Activated T-cell treated with anti-CD3 and anti-CD28 coated beads, Interleukin-2, amount 50 U/mL, for 4 hours (primary cell): ENCODE measurements at places on chromosomes 3 and 15.

- no peak for DNase-seq
These were observed 693 bp downstream of the CD200 start for GRCh38 chr3:112333381-112334317.

GRCh38 chr3:105364128-105364527, 2.6 kb upstream of the ALCAM start:
- no peak for DNase-seq

DNA sequence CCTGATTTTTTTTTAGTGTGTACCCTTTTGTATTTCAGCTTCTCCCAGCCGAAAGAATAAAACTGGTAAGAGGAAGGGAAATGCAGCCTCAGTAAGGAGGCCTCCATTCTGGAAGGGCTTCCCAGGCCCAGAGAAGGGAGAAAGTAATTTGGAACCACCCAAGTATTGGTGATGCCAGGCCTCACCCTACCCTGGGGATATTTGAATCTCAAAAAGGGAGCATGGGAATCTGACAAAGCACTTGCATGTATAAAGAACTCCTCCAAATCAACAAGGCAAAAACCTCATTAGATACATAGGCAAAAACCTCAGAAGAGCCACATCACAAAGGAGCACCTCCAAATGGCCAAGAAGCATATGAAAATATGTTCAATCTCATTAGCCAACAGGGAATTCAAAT, 68.8 kb upstream of the GLCE start:
- no peak for DNase-seq

- DNase-seq, result no peak
These were observed 9.0 kb downstream of the SSUH2 start for GRCh38 chr3:8635631-8636030.

DNA sequence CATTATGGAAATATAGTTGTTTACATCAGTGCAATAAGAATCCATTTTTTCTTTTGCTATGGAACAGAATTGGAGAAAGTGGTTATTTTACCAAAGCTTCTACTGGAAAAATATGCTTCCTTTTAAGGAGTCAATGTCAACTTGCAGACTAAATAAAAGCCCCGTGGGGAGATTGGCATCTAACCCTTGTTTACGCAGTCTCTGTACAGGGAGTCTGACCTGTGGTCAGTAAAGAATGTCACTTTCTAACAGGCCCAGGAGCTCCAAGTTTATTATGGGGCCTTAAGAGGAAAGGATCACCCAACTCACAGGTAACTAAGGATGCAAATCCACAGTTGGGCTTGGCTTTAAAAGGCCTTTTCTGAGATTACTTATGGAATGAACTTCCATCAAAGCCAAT, 1751.2 kb downstream of the SI start:
- DNase-seq, result no peak

DNA sequence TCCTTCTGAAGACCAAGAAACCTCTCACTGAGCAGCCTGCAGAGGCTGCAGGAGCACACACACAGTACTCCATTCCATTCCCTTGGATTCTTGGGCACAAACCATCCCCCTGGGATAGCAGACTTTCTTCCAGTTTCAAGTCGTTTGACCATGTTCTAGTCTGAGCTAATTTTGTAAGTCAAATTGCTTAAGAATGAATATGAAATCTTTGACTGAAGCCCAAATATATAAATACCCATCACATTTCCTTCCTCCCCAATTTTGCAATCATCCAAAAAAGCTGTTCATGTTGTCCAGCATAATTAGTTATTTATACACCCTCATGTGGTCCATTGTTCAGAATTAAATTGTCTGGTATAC, 231.2 kb upstream of the TPRG1 start:
- no peak for DNase-seq

DNA sequence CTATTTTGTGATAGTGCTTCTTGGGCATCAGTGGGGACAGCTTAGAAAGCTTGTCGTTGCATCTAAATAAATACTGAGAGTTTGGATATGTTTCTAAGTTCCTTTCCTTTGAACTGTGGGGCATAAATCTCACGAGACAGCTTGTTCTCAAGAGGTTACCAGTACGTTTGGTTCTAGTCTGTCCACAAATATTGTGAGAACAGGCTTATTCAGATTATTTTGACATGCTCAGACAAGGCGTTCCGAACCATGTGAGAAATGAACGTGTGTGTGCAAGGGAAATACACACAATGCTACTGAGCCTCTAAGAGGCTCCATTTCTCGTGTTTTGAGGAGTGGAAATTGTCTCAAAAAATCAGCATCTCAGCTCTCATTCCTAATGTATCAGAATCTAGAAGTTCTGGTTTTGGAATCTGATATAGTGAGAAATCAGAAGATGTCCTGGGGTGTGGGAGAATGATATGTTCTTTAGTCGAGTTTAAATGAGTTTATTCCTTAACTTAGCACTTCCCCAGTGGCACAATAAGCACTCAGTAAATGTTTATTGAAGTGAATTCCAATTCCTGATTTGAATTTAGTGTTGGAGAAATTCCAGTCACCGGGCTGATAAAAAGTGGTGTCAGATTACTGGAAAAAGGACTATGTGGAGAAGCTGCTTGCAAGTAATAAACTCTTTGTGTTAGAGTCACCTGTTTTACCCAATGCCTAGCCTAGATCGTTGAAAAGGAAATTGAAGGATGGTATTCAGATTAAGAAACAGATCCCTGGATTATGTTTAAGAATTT, 481.5 kb downstream of the LPP start:
- DNase-seq, result no peak

GRCh38 chr15:101133751-101134261, 118.0 kb downstream of the CHSY1 start:
- no peak for DNase-seq

DNA sequence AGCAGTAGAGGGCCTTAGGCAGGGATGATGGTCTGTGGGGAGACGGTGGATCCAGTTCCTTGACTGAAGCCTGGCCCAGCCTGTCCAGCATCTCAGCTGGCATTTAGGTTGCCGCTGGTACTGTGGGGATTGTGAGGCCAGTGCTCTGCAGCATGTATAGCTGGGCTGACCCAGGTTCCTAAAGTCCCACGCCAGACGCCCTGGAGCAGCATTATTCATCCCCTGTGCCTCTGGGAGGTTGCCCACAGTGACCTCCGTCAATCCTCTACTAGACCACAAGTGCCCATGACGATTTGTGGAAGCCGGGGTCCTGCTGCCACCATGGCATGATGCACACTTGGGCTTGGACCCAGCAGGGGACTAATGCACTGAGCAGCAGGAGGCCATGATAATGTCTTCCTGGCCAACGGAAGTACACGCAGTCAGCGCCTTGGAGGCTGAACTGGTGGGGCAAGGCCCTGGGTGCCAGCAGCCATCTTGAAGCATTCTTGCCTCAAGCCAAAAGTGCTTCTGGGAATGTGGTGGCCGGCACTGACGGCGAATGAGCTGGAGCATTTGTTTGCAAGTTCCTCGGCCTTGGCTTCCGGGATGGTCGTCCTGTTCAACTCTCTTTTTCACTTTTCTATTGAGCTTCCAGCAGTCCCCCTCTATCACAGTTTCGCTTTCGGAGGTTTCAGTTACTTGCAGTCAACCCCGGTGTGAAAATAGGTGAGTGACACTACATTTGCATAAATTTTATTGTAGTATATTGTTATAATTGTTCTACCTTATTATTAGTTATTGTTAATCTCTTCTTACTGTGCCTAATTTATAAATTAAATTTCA, 949.4 kb downstream of the ROBO1 start:
- no peak for DNase-seq

DNA sequence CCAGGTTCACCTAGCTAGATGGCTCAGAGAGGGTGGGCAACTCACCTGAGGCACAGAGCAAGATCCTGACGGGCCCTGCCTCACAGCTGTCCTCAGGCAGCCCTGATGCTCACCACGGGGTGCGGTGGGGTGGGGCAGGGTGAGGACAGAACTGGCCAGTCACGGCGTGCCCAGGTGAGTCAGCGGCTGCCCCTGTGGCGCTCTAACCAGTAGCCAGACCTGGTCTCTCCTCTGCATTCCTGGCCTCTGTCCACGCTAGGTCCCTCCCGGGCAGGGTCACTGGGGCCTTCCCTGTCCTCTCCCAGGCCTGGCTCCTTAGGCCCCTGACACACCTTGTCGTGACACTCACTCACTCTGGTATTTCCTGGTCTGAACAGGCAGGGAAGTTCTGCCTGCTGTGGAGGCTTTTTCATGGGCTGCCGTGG, 901 bp downstream of the ALS2CL start:
- no peak for DNase-seq

DNA sequence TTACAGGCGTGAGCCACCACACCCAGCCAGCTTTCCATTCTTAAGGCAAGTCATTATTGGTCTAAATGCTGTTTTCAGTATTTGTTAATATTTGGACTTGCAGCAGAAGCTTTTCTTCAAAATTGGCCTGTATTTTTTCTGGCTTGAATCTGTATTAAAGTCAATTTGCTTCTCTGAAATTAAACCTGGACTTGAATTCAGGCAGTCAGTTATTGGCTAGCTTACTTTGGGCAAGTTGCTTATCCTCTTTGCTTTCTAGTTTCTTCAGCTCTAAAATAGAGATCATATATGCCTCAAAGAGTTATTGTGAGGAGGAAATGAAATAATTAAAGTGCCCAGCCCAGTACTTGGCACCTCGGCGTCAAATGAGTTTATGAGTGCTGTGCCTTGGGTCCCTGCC, 17.3 kb downstream of the STARD9 start:
- DNase-seq, result no peak

DNA sequence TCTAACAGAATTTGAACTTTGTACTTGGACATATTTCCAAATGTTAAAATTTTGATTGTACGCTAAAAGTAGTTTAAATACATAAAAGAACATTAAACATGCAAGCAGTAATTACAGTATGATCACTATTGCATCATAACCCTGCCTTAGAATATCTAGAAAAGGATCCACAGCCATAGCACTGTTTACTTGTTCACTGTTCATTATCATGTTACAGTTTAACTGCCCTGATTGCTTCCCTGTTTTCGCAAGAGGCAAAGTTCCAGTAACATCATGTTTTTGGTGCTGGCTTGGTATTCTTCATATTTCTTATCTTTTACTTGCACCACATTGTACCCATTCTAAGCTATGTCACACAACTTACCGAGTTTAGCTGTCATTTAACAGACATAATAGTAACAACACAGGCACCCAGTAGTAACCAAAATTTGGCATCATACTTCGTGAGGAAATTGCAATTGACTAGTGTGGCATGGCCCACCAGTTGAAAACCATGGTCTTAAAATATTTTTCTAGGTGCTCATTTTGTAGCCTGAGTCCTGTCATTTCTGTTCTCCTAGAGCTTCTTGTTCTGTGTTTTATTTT, 13.3 kb upstream of the TMEM87A start:
- DNase-seq, result no peak

DNA sequence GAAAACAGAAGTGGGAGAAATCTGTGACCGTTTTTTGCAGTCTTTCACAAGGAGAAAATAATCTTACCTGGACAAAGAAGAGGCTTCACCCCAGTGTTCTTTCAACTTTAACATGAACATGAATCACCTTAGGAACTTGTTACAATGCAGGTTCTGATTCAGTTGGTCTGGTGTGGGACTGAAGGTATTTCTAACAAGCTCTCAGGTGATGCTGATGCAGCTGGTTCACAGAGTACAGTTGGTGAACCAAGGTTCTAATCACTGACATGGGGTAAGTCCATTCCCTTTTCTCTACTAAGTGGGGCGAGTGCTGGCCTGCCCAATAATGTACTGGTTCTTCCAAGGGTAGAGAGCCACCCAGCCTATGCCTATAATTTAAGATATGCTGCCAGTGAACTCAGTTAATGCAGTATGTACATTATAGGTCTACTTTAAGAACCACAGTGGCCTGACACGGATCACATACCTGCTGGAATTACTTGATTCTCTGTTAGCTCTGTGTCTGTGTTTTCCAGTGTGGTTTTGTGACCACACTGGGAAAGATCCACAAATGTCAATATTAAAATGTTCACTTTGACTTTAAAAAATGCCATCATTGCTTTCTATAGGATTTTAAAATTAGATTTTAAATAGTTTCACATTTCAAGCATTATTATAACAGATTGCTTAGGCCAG, 304.1 kb downstream of the ZNF621 start:
- no peak for DNase-seq

- DNase-seq, result no peak
These were observed 69.7 kb upstream of the LINGO1 start for GRCh38 chr15:77702211-77702957.

- DNase-seq, result no peak
These were observed 375.8 kb downstream of the GAP43 start for GRCh38 chr3:115999001-115999585.

DNA sequence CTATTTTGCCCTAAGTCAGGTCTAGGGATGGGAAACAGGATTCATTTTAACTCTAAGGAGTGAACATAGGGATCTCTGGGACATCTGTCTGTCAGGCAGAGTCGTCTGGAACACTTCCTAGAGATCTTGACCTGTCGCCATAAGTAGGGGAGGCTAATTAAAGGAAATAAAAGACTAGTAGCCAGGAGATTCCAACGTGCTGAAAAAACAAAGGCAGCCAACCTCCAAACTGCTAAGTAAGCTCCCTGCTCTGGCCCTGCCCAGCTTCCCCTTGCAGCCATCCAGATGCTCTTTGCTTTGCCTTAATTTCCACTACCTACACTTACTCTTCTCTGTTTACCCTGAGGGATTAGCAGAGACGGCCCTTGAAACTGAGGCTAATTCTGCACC, 18.4 kb upstream of the TSEN2 start:
- no peak for DNase-seq

- DNase-seq, result no peak
These were observed 4.0 kb downstream of the SCAANT1 start for GRCh38 chr3:63908081-63908736.

DNA sequence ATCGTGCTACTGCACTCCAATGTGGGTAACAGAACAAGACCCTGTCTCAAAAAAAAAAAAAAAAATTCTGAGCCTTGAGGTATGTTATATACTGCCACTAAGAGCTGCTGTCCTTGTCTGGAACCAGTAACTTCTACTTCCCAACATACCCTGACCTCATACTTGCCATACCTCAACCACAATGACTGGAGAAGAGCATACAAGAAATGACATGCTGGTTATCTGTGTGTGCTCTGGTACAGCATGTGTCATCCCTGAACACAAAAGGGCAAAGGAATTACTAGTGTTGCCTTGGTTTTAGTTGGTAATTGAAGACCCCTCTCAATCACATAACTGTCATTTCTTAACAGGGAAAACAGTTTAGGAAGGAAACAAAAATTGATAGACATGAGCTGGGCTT, 54.5 kb downstream of the MRPS25 start:
- DNase-seq, result no peak

DNA sequence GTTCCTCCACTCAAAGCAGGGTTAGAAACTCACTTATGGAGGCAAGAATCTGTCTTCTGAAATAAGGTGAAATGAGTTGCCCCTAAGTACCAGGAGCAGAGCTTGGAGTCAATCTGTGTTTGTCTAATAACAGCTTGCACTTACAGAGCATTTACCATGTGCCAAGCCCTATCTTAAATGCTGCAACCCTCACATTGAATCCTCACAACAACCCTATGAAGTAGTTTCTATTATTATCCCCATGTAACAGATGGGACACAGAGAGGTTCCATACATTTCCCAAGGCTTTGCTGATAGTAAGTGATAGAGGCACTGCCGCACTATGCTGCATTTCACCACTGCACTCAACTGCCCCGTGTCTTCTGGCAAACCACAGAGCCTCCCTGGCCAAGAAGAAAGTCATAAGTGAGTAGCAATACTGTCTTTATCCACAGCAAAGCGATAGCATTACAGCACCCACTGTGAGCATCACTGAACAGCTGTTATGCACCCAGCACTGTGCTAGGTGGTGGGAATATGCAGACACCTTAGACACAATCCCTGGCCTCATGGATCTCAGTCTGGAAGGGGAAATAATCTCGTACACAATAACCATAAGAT, 141.5 kb downstream of the SSR3 start:
- DNase-seq, result no peak

GRCh38 chr3:176953106-176954060, 243.9 kb downstream of the TBL1XR1 start:
- no peak for DNase-seq

- DNase-seq, result no peak
These were observed 23.7 kb downstream of the ABHD2 start for GRCh38 chr15:89111961-89112340.
